ENCODE measurements at places on chromosomes 3 and 15.
A peak's percentile ranks its signal among the peaks of the same experiment; 100 is the strongest.

- DNase-seq = no peak
Observed at GRCh38 chr3:11477407-11477911, 166.3 kb downstream of the VGLL4 start.

GRCh38 chr3:193788189-193788991 lies 195.4 kb downstream of the OPA1 start:
- peak; percentile 76 for DNase-seq

GRCh38 chr15:58444056-58444455 lies 12.3 kb downstream of the LIPC start:
- DNase-seq = no peak

DNA sequence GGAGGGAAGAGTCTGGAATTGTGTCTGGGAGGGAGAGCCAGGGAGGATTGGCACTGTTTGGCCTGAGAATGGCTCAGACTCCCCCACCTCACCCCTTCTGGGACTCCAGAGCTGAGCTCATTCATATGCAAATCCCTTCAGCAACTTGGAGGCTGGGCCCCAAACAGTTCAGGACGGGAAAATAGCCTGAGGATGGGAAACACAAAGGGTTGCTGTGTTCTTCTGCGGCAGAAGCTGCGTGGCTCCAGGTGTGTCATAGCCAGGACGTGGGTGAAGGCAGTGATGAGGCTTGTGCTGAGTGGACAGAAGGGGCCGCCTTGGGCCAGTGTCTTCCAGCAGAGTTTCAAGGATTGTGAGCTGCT lies 16.6 kb downstream of the MASP1 start:
- no peak for DNase-seq

DNA sequence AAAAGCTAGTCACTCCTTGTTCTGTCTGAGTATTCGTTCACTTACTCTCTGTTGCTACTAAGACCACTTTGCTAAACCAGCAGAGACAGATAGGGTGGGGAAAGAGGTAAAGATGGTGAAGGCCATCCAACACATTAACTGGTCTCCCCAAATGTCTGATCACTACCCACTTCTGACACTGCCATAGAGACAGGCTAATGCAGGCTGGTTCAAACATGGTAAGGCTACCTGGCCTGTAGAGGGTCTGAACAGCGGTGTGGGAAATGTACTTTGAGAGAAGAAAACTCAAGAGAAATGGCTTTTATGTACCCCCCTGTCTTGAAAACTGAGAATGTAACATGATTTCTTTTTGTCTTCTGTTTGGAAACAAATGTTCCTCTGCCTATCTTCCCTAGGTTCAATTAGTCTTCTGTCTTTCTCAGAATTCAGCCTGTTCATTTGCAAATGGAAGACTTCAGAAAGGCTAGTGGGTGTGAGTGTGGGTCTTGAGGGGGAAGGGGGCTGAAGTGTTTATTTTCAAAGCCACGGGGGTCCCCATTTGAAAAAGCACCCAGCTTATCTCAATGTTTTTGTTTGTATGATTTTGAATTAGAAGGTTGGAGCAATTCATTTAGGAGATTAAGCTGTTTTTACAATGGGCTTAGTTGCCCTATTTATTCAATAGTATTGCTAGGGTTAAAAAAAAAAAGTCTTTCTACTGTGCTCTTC lies 15.8 kb downstream of the ALDH1A2 start:
- no peak for DNase-seq

DNA sequence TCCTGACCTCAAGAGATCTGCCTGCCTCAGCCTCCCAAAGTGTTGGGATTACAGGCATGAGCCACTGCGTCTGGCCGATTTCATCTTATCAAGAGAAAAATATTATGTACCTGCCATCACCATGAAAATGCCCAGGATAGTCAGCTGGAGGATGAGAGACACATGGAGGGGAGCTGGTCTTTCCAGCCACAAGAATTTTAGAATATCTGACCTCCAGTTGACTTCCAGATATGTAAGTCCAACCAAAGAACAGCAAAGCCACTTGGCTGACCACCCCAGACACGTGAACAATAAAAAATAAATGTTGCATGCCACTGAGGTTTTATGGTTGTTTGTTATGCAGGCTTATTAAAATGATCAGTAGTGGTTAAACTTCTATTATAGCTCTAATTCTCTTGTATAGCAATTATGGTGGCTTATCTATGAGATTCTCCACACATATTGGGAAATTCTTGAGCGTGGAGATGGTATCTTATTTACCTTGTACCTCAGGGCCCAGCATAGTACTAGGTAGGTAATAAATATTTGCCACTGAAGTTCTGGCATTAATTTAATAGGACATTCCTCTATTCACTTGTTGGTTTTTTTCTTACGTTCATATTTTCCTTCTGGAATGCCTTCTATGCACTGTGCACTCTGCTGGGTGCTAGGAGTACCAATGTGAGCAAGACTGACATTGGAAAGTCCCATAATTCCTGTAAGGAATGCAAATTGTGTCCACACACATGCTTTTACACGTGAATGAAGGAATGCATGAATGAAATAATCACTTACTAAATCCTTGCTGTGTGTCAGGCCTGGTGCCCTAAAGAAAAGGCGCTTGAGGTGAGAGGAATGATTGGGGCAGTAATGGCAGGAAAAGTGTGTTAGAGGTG lies 77.6 kb downstream of the EDEM1 start:
- no peak for DNase-seq

GRCh38 chr3:159797771-159798170 lies 190.9 kb upstream of the IL12A start:
- DNase-seq = no peak

DNA sequence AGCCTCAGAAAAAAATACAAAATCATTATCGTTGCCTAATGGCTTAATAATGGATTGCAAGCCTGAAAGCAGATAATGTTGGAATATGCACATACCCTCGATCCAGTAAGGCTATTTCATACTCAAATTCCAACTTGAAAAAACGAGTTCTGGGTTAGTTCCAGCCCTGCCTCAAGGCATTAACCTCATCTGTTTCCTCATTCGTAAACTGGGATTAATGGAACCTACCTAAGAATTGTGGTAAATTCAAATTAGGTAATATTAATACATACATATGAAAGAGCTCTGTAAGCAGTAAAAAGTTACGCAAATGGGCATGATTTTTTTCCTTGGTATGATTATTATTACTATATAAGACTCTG lies 107.5 kb downstream of the SRGAP3 start:
- DNase-seq = no peak

DNA sequence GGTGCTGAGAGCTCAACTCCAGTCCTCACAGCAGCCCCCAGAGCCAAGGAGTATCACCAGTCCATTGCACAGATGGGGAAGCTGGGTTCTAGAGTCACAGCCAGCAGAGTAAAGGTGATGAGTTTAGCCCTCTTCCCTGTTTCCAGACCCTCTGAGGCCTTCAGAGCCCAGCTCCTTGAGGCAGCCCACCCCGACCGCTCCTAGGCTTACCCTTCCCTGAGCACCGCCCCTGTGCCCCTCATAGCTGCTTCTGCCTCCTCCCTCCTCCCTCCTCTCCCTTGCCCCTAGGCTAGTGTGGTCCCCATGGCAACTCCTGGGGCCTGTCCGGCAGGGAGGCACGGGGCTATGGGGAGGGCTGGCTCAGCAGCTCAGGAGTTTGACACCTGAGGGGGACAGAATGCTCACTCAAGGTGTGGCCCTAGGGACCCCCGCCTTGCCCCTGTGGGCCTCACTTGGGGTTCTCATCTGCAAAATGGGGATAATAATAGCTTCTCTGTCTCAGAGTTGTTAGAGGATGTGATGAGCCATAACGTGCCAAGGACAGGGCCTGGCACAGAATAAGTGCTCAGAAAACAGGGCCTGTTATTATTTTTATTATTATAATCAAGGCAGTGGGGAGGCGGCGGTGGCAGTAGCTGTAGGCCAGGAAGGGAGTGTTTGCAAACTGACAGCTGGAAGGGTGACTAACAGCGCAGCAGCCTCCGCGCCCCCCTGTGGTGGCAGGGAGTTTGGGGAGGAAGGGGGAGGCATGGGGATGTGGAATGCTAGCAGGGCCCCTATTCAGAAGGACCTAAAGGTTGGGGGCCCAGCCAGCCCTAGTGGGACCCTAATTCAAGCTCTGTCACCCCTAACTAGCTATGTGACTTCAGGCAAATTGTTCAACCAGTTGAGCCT lies 11.5 kb downstream of the CSK start:
- DNase-seq = peak; percentile 71

- DNase-seq = peak; percentile 31
Observed at GRCh38 chr15:52101542-52102323, 10.8 kb downstream of the BCL2L10 start.

GRCh38 chr15:57477736-57478522 lies 101.6 kb downstream of the CGNL1 start:
- DNase-seq = no peak

DNA sequence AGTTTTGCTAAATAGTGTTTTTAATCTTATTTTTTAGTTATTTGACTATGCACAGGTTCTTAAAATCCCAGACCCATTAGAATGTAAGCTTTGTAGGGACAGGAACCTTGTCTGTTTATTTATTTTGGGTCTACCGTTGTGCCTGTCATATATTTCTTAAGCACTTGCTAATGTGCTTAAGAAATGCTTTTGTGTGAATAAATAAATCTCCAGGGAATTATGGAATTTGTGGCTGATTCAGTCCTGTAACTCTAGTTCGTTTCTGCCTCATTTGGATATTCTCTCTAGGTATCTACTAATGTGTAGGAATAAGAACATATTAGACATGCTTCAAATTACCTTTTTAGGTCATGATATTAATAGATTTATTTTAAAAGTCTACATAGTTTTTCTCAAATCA lies 161.6 kb downstream of the LPP start:
- no peak for DNase-seq

GRCh38 chr3:13150624-13151023 lies 77.4 kb upstream of the IQSEC1 start:
- DNase-seq = no peak

DNA sequence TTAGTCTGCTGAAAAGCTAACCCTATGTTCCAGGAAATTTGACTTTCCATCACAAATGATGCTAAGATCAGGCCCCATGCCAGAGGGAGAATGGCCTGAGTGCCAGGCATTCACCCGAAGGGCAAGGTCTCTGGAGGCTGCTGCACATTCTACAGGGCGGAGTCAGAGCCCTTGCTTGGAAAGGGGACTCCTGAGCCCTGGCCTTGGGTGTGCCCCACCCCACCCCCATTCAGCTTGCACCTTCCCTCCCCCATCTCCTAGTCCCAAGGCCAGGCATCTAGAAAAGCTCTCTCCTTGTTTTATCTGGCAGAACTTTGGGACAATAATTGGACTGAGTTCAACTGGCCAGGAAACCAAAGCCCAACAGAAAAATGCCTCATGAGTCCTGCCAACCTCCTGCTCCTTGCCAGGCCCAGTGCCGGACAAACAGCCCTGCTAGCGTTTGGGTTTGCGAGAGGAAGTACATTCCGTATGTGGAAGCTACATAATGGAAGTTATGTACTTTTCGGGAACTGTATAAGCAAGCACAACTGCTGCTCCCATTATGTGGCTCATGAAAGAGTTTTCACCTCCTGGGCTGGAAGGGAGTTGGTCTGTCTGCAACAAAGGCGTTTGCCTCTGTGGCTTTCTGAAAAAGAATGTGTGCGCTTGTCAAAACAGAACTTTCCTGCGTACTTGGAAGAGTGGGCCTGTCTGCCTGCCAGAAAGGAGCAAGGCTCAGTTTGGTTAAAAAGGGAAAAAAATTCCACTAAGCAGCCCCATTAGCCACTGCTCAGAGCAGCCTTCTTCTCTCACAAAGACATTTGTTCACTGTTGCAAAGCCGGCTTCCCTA lies 321.5 kb upstream of the CTNNB1 start:
- no peak for DNase-seq

DNA sequence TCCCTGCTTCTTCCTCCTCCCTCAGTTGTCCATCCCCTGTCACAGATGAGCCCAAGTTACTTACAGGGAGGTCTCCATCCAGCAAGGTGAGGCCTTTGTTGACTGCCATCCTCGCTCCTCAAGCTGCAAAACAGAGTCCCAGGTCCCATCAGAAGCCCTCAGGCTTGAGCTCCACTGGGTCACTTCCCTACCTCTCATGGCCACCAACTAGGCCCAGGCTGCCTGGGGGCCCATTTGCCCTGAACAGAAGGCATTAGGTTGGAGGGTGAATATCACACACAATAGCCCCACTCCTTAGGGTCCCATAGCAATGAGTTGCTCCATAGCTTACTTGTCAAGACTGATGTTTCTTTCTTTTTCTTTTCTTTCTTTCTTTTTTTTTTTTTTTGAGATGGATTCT lies 1.8 kb downstream of the PLIN1 start:
- DNase-seq = no peak

DNA sequence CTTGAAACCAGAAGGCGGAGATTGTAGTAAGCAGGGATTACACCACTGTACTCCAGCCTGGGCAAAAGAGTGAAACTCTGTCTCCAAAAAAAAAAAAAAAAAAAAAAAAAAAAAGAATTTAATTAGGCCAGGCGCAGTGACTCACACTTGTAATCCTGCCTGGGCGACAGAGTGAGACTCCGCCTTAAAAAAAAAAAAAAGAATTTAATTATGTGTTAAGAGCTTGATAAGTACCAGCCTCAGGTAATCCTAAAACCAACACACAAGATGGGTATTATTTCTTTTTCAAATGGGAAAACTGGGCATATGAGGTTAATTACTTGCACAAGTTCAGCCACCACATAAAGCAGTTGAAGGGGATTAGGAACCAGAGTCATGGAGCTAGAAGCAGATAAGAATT lies 49.0 kb downstream of the PBRM1 start:
- DNase-seq = no peak

GRCh38 chr3:192675958-192676649 lies 51.2 kb downstream of the FGF12 start:
- DNase-seq = no peak

DNA sequence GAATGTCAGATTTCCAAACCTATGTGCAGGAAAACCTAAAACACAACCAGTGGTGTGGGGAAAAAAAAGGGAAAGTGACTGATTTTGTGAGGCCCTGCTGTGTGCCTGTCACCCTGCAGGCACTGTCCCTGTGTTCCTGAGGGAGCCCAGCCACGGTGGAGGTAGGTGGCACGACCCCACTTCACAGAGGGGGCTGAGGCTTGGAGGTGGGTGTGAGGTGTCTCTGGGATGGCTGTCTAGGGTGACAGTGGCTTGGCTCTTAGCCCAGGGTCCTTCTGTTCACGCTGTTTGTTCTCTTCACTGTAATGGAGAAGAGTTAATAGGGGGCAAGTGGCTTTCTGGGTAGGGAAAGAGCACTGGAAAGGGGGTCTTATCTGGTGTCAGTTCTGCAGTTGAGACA lies 22.6 kb downstream of the RASGRF1 start:
- DNase-seq = no peak

DNA sequence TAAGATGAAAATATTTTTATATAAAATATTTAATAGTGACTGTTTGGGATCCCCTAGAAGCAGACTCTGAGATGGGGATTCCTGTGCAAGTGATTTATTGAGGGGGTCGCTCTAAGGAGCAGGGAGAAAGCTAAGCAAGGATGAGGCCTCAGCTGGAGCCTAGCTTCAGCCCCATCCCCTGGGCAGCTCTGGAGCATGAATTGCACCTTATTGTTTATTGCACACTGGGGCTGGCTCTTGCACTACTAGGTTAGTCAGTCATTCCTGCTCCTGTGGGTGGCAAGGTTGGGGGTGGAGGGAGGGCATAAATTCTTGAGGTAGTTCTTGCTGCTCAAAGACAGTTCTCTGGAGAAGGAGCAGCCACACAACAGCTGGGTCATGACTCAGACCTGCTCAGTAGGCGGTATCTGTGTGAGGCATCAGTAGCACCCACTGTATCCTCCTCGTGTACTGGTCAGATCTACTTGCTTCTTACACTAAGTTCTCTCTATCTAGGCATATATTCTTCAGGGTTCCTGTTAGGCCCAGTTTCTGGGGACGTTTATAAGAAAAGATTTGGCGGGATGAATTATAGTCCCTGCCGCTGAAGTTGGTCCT lies 27.2 kb upstream of the TNFSF10 start:
- no peak for DNase-seq
